Kidney glomerular epithelial cell (primary cell): ENCODE measurements at places on chromosomes 16 and 17.

DNA sequence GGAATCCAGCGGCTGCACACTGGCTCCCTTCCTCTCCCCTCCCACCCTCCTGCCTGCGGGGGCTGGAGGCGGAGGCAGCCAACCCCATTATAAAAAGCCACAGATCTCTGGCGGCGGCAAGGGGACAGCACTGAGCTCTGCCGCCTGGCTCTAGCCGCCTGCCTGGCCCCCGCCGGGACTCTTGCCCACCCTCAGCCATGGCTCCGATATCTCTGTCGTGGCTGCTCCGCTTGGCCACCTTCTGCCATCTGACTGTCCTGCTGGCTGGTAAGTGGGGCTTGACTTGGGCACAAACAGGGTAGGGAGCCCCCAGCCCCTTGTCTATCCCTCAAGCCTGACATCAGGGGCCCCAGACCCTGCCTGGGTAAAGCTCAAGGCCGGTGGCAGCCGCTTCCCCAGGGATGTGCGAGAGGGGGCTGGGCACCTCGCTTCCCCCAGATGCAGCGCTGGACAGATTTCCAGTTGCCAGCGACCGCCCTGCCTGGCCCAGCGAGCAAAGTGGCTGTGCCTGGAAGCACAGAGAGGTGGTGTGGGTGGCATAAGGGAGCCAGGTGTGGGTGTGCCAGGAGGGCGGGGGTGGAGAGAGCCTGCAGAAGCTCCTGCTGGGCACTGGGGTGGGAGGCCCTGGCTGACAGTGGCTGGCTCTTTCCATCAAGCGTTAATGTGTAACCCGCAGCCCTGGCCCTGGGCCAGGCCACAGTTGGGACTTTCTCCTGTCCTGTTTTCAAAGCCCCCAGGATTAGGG is at the start of gene CX3CL1:
CX3CL1 (plus strand) TSS at position 119 of the 745 bp plus-strand sequence; CDS start at position 198, 79 bp downstream.
- peak; percentile 68 for DNase-seq

DNA sequence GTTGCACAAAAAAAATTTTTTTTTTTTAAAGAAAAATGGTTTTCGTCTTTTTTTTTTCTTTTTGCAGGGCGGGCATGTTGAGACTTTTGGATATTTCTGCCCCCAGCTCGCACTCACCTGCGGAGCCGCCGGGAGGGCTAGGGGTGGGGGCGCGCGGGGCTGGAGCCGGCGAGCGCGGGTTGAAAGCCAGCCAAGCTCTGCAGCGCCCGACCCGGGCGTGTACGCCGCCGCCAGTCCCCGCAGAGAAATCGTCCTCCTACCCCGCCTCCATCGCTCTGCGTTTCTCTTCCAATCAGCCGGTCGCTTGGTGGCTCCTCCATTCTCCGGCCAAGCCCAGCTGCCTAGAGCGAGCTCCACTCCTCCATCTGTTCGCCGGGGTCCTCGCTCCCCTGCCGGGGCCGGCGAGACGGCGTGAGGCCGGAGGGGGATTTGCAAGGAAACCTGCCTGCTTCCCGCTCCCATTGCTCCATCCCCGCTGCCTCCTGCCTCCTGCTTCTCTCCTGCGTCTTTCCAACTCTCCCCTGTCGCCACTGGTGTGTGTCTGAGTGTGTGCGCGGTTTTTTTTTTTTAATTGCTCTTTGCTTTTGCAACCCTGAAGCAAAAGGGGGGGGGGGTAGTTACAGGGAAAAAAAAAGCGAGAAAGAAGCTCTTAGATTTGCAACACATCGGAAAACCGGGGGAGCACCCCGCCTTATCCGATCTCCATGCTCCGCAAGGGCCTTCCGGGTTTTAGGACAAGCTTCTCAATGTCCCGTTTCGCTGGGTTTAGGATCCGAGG is 1.8 kb upstream of the UBTF start:
- peak; percentile 47 for DNase-seq

DNA sequence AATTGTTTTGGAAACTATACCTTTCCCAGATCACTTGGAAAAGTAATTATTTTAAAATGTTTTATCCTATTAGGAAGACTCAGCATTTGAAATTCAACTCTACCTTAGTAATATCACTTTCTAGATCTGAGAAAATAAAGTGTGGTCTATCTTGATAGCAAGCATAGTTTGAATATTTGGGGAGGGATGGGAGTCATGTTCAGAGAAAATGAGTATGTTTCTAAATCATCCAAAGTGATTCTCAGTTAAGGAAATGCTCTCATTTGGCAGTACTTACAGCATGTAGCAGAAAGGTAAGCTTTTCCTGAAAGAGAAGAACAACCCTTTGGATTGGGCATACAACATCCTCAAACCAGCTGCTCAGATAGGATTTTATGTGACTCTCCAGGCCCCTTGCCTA is 6.9 kb downstream of the C17orf75 start:
- no peak for DNase-seq

- no peak for DNase-seq
Measured at GRCh38 chr17:18187226-18187625, 3.6 kb downstream of the ALKBH5 start.

- peak; percentile 54 for DNase-seq
Measured at GRCh38 chr17:41666708-41667279, 21.9 kb upstream of the EIF1 start.

- no peak for DNase-seq
Measured at GRCh38 chr16:70483426-70483825, 29.0 kb downstream of the FCSK start.

DNA sequence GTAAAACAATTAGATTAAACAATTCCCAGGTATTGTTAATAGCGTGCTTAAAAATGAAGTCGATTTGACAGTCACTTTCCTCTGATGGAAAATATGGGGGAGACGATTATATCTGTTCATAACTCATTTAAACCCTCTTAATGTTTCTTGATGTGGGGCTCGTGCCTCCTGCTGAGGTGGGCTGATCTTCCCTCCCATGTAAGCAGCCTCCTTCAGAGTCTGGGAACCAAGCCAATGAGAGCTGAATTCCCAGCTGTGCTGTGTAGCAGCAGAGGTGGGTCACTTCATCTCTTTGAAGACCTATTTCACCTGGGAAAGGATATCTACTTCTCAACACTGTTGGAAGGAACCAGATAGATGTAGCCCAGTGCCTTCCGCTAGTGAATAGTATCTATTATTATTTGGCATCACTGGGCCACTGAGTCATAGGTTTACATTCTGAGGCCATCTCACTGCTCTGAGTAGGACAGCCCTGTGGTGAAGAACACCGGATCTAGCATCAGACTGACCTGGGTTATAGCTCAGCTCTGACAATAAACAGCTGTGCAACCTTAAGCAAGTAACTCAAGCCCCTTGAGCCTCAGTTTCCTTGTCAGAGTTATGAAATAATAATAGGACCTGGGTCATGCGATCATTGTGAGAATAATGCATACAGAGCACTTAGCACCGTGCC is 85.3 kb upstream of the C16orf82 start:
- DNase-seq, result no peak

- DNase-seq, result no peak
Measured at GRCh38 chr17:45380046-45380765, 52.5 kb downstream of the ARHGAP27 start.

- no peak for DNase-seq
Measured at GRCh38 chr16:58455750-58456149, 44.2 kb upstream of the NDRG4 start.

- no peak for DNase-seq
Measured at GRCh38 chr16:56294014-56294413, 102.7 kb downstream of the GNAO1 start.

GRCh38 chr16:17802571-17802970 is 331.8 kb upstream of the XYLT1 start:
- no peak for DNase-seq

GRCh38 chr17:82947051-82947991 is 107.5 kb upstream of the ZNF750 start:
- no peak for DNase-seq

DNA sequence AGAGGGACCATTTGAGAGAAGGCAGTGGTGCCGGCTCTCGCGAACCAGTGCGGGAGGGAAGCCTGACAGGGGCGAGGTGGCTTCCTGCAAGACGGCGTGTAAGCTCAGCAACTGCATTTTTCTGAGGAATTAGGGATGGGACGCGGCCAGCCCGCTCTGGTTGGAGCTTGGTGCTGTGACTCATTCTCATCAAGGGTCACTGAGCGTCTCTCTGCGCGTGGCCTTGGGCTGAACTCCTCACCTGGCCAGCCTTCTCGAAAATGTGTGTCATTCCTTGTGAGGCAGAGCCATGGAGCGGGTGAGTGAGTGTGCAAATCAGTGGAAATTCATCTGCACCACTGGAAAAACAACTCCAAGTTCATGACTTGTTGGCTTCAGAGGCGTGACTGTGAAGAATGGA is 52.8 kb downstream of the NTN1 start:
- DNase-seq, result no peak

- peak; percentile 90 for DNase-seq
Measured at GRCh38 chr17:21214015-21214776, at the start of gene TMEM11. TSS of gene TMEM11 (minus strand) at chr17:21214161. CDS start at chr17:21214152, 9 bp downstream.

DNA sequence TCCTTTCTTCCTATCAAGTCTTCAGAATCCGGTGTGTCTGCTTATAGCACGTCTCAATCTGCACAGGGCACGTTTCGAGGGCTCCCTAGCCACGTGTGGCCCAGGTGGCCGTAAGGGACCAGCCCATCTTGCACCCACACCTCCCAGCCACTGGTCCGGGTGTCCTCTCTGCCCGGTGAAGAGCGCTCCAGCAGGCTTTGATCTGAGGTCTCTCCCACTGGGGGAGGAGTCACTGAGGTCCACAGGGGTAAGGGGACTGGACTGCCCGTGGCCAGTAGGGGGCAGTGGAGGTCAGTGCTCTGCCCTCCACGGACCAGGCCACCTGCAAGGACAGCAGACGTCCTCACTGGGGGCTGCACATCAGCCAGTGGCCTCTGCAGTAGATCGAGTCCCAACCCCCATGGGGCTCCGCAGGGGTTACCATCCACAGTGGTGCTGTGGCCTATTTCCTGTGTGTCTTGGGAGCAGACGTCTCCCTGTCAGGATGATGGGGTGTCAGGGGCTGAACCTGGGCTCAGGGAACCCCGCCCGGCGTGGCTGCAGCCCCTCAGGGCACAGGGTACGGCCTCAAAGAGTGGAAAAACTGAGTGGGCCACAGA is 204.1 kb upstream of the CIBAR2 start:
- DNase-seq, result peak; percentile 27

DNA sequence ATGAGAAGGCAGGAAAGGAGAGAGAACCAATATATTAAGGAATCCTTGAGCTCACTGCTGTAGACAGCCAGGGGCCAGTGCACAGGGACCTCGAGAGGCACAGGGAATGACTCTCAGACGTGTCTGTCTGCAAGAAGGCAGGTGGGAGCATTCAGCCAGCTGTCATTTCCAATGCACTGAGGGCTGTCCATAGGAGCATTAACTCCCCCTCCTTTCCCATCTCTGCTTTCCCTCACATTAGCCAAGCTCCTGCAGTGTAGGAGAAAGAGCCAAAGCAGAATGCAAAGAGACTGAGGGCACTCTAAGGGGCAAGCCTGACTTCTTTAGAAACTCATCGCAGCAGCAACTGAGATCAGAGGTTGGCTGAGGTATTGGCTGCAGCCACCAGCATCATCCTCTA is 218.3 kb downstream of the CDH13 start:
- no peak for DNase-seq

- no peak for DNase-seq
Measured at GRCh38 chr16:72202014-72202413, 30.1 kb upstream of the PMFBP1 start.

- no peak for DNase-seq
Measured at GRCh38 chr17:47719411-47720152, 13.5 kb upstream of the TBX21 start.

DNA sequence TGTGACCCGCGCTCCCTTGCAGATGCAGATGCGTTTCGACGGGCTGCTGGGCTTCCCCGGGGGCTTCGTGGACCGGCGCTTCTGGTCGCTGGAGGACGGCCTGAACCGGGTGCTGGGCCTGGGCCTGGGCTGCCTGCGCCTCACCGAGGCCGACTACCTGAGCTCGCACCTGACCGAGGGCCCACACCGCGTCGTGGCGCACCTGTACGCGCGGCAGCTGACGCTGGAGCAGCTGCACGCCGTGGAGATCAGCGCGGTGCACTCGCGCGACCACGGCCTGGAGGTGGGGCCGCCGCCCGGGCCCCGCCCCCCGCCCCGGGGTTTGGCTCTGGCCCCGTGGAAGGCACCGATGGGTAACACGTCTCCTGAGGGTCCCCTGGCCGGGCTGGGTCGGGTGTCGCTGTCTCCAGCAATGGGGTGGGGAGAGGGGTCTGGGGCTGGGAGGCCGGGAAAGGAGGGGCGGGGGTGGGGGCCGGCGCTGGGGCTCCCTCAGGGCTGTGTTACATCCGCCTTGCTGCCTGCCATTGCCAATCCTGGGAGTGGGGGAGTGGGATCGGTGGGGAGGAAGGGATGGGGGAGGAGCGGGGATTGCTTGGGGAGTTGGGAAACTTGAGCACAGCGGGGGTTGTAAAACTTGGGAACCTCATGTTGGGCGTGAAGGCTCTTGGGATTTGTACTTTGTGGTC is 737 bp downstream of the NUDT16L1 start:
- no peak for DNase-seq

DNA sequence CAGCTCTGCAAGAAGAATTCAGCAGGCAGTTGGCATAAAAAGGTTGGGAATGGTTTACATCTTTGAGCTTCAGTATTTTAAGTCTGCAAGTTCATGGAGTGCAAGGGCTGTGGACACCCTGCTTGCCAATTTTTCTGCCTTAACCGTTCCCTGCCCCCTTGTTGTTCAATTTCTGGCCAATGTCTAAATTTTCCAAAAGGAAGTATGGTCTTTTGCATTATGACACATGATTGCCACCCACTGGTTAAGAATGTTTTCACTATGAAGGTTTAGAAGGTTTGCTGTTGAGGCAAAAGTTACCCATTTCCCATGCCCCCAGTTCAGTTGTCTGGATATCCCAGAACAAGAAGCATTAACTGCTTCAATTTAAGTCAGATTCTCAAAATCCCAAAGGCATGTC is 441.9 kb downstream of the CDH13 start:
- DNase-seq, result peak; percentile 7

GRCh38 chr17:57035971-57036481 is 49.0 kb upstream of the AKAP1 start:
- DNase-seq, result no peak

DNA sequence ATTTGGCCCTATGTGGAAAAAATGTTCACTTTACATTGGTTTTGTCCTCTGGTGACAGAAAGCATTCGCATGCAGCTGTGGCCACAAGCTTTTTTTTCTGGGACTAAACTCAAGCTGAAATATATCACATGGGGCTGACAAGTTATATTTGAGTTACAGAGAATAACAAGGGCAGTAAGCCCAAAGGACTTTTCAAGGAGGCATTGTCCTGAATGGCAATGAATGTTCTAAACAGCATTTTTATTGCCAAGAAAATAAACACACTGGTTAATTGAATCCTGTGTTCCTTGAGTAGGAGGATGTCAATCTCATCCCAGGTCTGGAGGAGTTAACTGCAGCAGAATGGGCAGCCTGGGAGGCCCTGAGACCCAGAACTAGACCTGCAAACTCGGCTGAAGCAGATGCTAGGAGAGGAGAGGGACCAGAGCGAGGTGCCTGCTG is 114.5 kb downstream of the COPRS start:
- no peak for DNase-seq

- no peak for DNase-seq
Measured at GRCh38 chr17:10029129-10029528, 124.1 kb upstream of the RCVRN start.

- peak; percentile 21 for DNase-seq
Measured at GRCh38 chr16:67444259-67445125, 13.6 kb downstream of the HSD11B2 start.
